Stimulated activated CD4-positive, alpha-beta T cell treated with anti-CD3 and anti-CD28 coated beads, Interleukin-1b, Interleukin-23, amount 100 ng/mL, for 1 hour (primary cell): ENCODE measurements at places on chromosomes 11 and 22.

DNA sequence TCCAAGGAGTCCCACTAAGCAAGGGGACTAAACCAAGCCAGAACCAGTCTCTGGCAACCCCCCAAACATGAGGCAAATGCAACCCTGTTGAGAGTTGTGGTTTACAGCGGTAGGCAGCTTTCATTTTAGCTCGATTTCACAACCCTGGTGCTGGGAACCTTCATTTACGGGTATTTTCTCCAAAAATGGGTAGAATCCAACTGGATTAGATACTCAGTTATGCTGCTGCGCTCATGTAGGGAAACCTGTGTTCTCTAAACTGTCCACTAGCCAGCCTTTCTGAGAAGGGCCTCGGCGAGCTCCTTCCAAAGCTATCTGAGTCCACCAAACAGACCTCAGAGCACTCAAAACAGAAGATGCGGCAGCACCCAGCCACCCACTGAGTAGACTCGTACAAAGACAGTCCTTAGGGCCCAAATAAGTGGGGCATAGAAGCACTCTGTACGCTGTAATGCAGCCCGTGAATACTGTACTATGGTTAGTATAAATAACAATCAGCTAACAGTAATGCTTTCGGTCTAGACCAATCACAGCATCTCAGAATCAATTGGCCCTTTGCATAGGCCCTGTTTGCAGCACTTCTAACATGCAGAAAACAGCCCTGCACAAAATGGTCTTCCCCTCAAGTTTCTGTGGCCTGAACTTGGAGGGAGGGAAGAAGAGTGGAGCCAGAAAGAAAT, 104.7 kb downstream of the ETS1 start:
- DNase-seq, result no peak

DNA sequence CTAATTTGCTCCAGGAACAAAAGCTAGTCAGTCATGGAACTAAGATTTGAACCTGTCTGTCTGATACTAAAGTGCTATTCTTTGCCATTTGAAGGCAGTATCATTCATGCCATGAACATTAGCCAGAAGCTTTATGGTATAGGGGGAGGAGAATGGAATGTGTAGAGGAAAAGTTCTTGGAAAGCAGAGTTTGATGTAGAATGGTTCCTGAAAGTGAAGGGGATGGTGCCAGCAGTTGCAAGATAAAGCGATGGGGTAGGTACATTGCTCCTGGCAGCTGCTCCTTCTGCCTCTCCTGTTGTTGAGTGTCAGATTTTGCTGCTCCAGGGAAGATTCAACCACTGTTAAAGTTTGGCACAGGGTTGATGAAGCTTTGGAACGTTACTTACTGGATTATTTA, 53.4 kb downstream of the ARHGAP42 start:
- DNase-seq, result no peak

- no peak for DNase-seq
Observed at GRCh38 chr11:126485021-126485792, 129.7 kb downstream of the ST3GAL4 start.

GRCh38 chr11:69013009-69013951, at the start of gene MRGPRF:
MRGPRF (minus strand) TSS chr11:69013246; CDS start chr11:69009901, 3,345 bp downstream.
- DNase-seq, result no peak

DNA sequence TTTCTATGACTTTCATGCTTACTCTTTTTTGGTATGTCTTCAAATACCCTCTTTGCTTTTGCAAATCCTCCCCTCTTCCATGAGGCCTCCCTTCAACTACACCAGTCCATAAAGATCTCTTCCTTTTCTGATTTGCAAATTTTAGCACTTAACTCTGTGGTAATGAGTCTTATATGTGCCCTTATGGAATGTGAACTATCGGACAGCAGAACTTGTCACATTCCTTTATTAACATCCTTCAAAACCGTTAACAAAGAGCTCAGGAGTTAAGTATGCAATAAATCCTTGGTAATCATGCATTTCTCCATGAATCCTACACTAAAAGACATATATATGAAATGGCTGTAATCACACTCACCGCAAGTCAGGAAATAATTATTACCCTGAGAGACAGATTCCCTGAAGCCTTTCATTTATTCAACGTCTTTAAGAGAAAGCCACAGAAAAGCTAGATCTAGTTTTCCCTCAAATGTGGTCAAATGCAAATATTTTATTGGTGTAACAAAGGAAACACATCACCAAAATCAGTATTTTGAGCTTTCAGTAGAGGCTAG, 7.4 kb downstream of the CLNS1A start:
- no peak for DNase-seq

- no peak for DNase-seq
Observed at GRCh38 chr11:103266167-103266831, 157.1 kb downstream of the DYNC2H1 start.

DNA sequence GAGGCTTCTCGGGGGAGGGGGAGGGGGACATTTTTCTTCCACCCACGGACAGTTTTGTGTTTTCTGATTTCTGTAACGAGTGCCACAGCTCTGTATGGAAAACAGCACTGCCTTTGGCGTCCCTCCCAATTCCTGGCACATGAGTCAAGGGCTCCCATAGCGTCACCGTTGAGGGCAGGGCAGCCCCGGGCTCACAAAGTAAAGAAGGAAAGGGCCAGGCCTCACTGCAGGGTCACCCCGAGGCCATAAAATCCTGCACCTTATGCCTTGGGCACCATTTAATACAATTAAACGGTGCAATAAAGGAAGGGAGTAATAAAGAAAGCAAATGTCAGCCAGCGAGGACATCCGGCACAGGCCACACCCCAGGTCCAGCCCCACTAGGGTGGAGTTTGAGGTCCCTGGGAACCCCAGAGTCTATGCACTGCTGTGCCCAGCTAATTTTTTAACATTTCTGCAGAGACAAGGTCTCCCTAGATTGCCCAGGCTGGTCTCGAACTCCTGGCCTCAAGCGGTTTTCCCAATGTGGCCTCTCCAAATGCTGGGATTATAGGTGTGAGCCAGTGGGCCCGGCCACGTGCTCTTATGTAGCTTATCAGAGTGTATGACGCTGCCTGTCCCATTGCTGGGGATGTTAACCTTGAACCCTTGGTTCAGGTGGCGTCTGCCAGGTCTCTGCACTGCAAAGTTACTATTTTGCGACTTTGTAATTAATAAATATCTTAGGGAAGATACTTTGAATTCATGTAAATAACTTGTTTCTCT, 13.6 kb upstream of the MUC2 start:
- no peak for DNase-seq

- DNase-seq, result no peak
Observed at GRCh38 chr11:117045196-117045595, 53.0 kb downstream of the SIK3 start.

GRCh38 chr11:120594746-120595145, 83.2 kb downstream of the GRIK4 start:
- DNase-seq, result no peak

DNA sequence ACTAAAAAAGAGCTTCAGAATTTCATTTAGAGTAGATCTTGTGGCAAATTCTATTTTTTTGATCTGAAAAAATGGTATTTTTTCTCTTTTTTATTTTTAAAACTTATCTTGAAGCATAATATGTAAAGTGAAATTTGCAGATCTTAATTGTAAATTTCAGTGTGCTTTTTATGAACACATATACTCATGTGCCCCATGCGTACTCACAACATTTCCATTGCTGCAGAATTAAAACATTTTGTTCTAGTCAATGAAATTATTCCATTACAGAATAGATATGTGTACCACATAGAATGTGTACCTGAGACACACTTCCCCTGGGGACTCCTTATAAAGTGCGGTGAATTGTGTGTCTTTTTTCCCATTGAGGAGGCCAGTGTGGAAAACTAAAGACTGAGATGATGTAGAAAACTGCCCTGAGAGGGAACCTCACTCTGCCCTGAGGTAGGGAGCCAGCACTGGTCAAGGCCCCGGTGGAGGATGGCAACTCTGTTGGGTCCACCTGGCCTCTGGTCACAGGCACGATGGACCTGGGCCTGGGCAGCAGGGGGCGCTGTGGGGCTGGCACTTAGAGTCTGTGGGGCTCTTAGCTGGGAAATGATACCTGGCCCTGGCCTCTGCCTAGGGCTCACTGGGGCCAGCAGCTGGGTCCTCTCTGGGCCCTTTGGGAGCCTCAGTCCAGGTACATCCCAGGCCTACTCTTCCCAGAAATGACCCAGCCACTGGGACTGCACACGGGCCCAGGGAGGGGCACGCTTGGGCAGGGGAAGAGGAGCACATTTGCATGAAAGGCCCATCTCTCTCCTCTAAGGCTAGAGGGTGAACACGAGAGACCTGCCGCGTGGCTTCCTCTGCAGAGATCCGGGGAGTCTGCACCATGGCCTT, 77.9 kb upstream of the TOP3B start:
- DNase-seq, result peak; percentile 30
